Activated CD8-positive, alpha-beta memory T cell treated with anti-CD3 and anti-CD28 coated beads, Interleukin-2, amount 50 U/mL, for 48 hours (primary cell): ENCODE measurements at places on chromosomes 6 and 20.

- no peak for DNase-seq
These were observed 137.0 kb upstream of the ASCC3 start for GRCh38 chr6:101018157-101018556.

DNA sequence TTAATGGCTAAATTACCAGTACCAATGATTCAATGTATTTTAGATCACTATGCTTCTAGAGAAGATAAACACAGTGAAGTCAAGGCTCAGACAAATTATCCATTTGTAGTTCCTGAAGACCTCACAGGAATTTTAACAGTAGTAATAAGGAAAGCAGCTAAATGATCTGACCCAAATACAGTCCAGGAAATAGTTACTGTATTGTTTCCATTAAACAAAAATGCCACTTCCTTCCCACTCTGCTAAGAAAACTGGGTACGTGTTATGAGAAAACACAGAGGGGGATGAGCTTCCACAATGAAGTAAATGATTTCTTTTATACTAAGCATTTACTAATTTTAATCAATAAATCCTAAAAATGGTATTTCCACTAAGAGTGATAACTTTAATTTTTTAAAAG, 127.9 kb downstream of the CDK19 start:
- no peak for DNase-seq

GRCh38 chr6:37607944-37608343, 89.7 kb downstream of the MDGA1 start:
- no peak for DNase-seq

GRCh38 chr6:96727144-96727543, 110.1 kb downstream of the GPR63 start:
- no peak for DNase-seq

- DNase-seq: peak; percentile 53
These were observed at the start of gene HS3ST5 for GRCh38 chr6:114342826-114343781. Gene HS3ST5, minus strand, starts transcription at chr6:114343023. Its CDS starts 280,178 bp downstream, at chr6:114062845.

DNA sequence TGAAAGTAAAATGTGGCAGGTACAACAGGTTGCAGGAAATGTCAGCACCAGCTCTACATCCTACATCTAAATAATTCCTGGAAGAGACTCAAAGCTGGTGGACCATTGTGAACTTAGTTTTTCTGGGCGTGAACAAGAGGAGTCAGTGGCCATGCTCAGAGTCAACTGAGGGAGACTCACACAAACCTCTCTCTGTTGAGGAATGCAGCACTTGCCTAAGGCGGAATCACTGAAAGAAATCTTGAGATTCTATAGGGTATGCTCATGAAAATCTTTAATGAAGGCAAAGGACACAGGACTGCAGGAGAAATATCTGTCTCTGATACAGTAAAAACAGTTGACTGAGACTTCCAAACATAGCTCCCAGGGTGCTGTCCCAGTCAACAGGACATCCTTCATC, 22.5 kb downstream of the SLC17A4 start:
- DNase-seq: no peak
